Activated gamma-delta T cell treated with Interleukin-2 at 50 U/mL for 16 hours (primary cell): ENCODE measurements at places on chromosomes 16 and 17.

GRCh38 chr16:85010446-85010930 is 847 bp downstream of the ZDHHC7 start:
- no peak for DNase-seq

- DNase-seq, result no peak
Measured at GRCh38 chr17:48625495-48626244, 488 bp downstream of the HOXB9 start.

DNA sequence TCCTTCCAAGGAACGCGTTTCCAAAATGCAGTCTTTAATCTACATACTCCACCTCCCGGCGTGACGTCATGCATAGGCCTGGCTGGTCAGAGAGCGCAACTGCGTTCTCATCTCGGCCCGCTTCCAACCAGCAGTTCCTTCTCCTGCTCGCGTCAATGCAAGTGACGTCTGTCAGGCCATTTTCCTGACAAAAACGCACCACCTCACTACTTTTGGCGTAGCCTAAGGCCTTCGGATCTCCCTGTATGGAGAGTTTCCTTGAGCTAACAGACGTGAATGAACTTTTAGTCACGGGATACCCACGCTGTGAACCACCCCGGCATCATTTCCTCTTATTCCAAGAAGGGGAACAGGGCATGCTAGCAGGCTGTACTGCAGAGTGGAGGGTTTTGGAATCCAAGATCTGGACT is 25.0 kb downstream of the TEX14 start:
- no peak for DNase-seq

- no peak for DNase-seq
Measured at GRCh38 chr16:46757339-46758050, 9.4 kb upstream of the MYLK3 start.

GRCh38 chr16:68469796-68470460 is 21.6 kb upstream of the SMPD3 start:
- no peak for DNase-seq
